Left lung (tissue), 14 donors: ENCODE measurements at places on chromosomes 1 and 21.

- DNase-seq, result no peak
Observed at GRCh38 chr21:15793550-15794235, 63.9 kb downstream of the USP25 start.

DNA sequence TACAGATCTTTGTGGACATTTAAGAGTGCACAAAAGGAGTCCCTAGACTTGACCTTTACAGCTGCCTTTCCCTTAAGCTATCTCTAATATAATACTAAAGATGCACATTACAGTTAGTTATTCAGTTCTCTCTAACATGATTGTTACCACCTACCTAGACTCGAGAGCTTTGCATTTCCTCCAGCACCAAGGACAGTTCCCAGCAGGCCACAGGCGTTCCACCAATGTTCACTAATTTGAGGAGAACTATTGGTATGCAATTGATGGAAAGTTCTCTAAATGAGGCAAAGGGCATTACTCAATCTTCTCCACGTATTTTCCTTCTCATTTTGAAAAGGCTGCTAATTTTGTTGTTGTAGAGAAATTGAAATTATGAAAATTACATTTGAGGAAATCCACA lies 5.4 kb upstream of the NTNG1 start:
- DNase-seq, result no peak

GRCh38 chr21:41615613-41616012 lies 107.7 kb upstream of the TMPRSS2 start:
- DNase-seq, result no peak

- DNase-seq, result no peak
Observed at GRCh38 chr1:151936653-151937052, 27.3 kb upstream of the THEM4 start.
